ENCODE measurements at places on chromosomes 7 and 10. TPM values are rescaled to one million over a fixed set of nuclear protein-coding genes. Genes with fewer than 3 reads are reported as not detected.

Gene TMEM140
- 62.1 TPM for polyA plus RNA-seq

Gene NPC1L1
- not detected for polyA plus RNA-seq

DNA sequence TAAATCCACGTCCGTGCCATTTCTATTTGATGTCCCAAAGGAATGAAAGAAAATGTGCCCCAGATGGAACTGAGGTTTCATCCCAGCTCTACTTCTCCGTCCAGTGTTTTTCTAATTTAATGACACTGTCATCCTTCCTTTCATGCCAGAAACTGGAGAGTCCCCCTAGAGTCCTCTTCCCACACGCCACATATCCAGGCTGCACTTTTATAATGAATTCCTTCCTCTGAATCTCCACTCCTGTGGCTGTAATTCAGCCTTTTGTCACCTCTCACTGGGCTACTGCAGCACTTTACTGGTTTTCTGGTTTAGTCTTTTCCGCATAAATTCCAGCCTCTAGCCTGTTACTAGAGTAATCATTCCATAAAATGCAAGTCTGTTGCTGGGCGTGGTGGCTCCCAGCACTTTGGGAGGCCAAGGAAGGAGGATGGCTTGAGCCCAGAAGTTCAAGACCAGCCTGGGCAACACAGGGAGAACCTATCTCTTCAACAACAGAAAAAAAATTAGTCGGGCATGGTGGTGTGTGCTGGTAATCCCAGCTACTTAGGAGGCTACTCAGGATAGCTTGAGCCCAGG is 142.6 kb upstream of the RHEB start:
- DNase-seq = no peak

GRCh38 chr7:87474533-87475358 is 734 bp downstream of the ABCB4 start:
- no peak for DNase-seq

GRCh38 chr7:31991406-31991805 is 78.8 kb downstream of the PDE1C start:
- no peak for DNase-seq

DNA sequence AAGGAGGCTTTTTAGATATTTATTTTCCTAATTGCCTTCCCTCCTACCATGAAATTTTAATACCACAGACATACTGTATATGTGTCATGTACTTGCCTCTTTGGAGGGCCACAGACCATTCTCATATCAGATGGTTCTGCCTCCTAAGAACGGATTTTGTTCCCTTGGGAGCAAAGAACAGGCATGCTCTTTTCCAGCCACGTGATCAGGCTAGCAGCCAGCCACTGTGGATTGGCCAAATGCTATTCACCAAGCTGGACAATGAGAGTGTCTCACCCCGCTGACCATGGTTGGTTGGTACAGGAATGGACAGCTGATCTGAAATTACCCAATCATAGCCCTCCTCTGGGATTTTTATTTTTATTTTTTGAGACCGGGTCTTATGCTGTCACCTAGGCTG is 21.5 kb upstream of the CRHR2 start:
- no peak for DNase-seq

Measured in psoas muscle (tissue), 8 donors.